Stimulated activated CD4-positive, alpha-beta T cell treated with anti-CD3 and anti-CD28 coated beads, TNF-alpha, amount 100 ng/mL, for 1 hour (primary cell): ENCODE measurements at places on chromosomes 2 and 18.

DNA sequence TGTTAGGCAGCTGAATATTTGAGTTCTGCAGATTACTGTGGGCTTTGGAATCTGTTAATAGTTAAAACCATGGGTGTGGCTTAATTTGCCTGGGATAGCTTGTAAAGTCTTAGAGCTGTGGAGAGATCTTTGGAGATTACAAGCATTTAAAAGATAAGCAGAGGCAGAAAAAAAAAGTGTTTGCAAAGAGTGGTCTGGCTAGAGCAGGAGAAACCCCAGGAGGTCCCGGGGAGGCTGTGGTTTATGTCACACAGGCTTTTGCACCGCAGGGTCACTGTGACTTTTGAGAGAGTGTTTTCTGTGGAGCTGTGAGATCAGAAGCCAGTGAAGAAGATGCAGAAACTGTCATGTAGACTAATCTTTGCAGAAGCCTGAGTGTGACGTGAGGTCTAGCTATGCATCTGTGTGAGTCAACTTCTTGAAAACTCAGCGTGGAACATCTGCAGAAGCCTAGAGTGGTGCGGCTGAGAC lies 49.0 kb downstream of the SETBP1 start:
- DNase-seq: peak; percentile 3

- DNase-seq: no peak
Observed at GRCh38 chr2:173248381-173248780, 106.3 kb upstream of the CDCA7 start.

DNA sequence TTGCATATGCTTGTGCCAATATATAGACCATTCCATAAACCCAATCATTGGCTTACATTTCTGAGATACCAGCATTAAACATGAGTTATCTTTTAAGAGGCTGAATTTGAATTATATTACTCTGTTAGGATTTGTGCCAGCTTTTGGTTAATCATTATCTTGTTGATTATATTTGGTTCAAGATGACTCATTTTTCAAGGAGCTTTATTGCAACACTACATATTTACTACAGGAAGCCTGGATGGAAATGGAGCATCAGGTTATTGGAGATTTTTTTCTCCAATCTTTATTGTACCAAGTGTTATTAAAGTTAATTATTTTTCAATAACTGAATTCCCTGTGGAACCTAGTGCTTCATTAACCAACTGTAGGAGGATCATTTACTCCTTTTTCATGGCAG lies 26.4 kb downstream of the EML4 start:
- DNase-seq: no peak

- DNase-seq: no peak
Observed at GRCh38 chr2:237257471-237257951, 156.5 kb downstream of the COL6A3 start.

- no peak for DNase-seq
Observed at GRCh38 chr2:173343921-173344320, 10.8 kb upstream of the CDCA7 start.

GRCh38 chr2:54957321-54957999 lies 92.8 kb downstream of the RTN4 start:
- no peak for DNase-seq

DNA sequence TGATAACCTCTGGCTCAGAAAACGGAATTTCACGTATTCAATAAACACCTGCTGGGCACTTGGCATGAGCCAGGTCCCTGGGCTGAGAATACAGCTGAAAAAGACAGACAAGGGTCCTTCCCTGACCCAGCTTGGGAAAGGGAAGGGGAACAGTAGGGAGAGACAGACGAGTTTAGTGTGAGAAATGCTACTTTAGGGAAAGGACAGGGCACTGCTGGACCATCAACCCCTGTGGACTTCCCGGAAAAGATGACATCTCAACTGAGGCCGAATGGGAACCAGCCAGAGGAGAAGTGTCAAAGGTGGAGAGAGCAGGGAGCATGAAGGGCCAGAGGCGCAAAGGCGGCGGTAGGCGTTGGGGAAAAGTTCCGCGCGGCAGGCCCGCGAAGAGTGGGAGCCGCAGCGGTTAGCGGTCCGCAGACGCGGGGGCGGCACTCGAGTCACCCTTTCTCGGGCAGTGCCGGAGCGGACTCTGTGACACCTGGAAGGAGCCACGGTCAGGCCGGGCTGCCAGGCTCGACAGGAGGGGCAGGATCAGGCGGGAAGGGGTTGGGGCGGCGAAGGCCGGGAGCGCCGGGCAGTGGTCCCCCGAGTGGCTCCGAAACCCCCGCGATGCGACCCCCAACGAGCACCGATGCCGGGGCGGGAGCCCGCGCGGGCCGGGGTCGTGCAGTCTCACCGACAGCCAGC lies 519 bp downstream of the TEX261 start:
- no peak for DNase-seq

- DNase-seq: no peak
Observed at GRCh38 chr2:649426-650342, 27.5 kb downstream of the TMEM18 start.
